Esophagus muscularis mucosa (tissue), 4 donors: ENCODE measurements at places on chromosomes 4 and X.

DNA sequence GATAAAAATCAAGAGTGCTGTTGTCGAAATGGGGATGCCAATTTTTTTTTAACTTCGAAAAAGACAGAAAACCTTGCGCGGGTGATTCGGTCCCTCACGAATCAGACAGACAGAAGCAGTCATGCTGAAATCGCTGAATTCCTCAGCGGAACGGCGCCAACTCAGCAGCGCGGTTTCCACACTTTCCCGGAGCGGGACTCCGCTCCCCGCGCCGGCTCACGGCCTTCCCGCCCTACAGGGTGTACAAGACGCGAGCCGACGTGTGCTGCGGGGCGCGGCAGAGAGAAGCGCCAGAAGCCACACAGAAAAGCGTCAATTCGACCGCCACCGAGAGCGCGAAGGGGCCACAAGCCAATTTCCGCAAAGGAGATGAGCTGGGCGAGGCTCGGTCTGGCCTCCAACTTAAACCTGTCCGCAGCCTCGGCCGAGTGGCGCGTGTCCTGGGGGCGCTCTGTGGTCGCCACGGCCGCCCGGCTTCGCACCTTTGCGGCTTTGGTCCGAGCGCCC lies 1.3 kb downstream of the NEXMIF start:
- no peak for DNase-seq

- no peak for DNase-seq
These were observed 206.6 kb upstream of the HS3ST1 start for GRCh38 chr4:11635342-11635741.

GRCh38 chr4:97910005-97910404 lies 233.3 kb downstream of the STPG2 start:
- DNase-seq = no peak

DNA sequence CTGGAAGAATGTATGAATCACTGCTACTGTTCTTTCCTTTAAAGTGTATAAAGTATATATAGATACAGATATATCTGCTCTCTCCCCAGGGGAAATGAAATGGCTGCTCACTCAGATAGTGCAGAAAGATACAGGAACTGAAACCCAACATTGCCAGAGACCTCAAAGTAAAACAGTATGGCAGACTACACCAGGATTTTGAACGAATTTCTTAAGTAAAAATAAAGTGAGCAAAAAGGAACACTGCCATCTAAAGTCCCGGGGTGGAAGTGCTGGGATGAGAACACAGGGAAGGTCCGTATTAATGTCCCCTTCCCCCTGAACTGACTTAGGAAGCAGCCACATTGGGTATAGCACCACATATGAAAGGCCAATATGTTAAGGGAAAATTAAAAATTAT lies 93.4 kb downstream of the TMA16 start:
- DNase-seq = no peak

- no peak for DNase-seq
These were observed 52.9 kb downstream of the TXK start for GRCh38 chr4:48081196-48081595.

GRCh38 chr4:39698424-39699009 lies 581 bp downstream of the UBE2K start:
- peak; percentile 92 for DNase-seq

DNA sequence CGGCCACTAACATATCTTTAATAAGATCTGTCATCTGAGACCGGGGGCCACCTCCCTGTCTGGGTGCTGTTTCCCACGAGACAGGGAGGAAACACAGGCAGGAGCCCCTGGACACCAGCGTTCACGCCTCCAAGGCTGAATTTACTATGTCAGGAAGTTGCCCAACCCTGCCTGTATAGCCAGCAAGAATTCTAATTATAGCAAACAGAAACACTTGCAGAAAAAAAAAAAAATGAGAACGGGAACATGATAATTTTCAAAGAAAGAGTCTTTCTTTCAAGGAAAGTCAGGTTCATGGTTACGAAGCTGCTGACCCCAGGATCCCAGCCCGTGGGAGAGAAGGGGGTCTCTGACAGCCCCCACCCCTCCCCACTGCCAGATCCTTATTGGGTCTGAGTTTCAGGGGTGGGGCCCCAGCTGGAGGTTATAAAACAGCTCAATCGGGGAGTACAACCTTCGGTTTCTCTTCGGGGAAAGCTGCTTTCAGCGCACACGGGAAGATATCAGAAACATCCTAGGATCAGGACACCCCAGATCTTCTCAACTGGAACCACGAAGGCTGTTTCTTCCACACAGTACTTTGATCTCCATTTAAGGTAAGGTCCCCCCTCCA lies at the start of gene IL3RA:
TSS of gene IL3RA (plus strand) at position 455 of the 613 bp plus-strand sequence. CDS start 4,981 bp downstream, outside the sequence.
- no peak for DNase-seq

- no peak for DNase-seq
These were observed 28.5 kb upstream of the WNK3 start for GRCh38 chrX:54386314-54386713.

GRCh38 chr4:149897783-149898182 lies 82.1 kb upstream of the IQCM start:
- DNase-seq = no peak

- no peak for DNase-seq
These were observed 422.8 kb upstream of the PABPC4L start for GRCh38 chr4:134624365-134624764.

GRCh38 chrX:122475306-122475705 lies 708.8 kb upstream of the GRIA3 start:
- DNase-seq = no peak

DNA sequence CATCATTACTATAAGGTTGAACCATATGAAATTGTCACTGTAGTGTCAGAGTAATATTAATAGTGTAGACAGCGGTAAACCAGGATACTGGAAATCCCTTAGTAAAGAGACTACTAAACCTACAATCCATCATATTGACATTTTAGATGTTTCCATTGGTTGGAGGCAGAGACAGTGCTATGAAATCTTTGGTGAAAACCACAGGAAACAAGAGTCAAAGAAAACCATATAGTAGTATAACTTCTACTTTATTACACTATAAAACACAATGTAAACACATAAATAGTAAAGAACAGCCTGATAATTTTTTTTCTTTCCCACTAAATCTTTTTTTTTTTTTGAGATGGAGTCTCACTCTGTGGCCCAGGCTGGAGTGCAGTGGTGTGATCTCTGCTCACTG lies 15.9 kb downstream of the RELL1 start:
- no peak for DNase-seq

DNA sequence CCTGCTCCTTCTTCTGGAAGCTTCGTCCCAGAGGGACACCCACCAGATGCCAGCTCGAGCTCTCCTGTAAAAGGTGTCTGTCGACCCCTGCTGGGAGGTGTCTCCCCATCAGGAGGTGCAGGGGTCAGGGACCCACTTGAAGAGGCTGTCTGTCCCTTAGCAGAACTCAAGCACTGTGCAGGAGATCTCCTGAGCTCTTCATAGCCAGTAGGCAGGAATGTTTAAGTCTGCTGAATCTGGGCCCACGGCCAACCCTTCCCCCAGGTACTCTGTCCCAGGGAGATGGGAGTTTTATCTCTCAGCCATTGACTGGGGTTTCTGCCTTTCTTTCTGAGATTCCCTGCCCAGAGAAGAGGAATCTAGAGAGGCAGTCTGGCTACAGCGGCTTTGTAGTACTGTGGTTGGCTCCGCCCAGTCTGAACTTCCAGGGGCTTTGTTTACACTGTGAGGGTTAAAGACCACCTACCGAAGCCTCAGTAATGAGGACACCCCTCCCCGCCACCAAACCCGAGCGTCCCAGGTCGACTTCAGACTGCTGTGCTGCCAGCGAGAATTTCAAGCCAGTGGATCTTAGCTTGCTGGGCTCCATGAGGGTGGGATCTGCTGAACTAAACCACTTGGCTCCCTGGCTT lies 1383.0 kb upstream of the TENM3 start:
- DNase-seq = no peak

- DNase-seq = no peak
These were observed 161.7 kb upstream of the NAP1L5 start for GRCh38 chr4:88859191-88859812.

DNA sequence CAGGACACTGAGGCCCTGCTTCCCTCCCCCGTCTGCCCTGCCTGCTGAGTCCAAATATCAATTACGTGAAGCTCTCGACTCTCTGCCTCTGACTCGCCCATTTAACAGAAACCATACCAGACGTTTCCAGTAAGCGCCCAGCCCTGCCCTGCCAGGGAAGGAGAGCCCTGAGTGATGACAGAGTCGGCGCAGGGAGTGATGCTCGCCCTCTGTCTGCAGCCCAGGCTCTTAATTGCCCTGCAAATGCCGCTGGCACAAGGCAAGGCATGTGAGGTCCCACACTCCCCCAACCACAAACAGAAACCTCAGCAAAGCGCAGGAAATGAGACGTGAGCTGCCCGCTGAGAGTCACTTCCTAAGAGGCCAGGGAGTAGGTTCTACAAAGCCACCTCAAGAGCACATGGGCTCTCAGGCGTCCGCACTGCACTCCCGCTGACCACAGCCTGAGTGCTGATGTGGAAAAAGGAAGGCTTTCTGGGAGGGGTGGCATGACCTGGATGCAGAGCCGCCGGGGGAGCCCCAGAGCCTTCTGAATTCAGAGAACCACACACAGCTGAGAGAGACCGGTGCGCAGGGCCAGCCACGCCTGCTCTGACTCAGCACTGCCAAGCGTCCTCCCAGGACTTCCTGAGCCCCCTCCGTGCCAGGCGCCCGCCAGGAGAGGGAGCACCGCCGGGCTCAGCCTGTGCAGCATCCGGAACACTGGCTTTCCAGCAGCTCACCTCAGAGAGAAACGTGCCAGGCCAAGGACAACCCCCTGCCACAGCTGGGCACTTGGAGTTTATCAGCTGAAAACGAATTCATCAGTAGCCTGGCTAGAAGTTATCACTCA lies 5.3 kb downstream of the ZFYVE28 start:
- DNase-seq = peak; percentile 94

DNA sequence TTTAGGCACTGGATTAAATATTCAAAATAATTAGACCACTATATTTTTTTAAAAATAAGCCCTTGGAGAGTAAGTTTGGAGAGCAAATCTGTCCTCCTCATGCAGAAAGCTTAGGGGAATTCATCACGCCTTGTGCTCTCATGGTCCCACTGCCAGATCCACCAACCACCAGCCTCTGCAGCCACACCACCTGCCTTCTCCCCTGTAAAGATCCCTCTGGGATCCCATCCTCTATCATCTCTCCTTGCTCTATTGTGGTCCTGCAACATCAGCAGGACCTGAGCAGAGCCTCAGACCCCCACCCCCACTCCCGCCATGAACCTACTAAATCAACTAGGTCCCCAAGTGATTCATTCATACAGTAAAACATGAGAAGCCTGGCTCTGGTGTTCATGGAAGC lies 482.6 kb upstream of the GALNT7 start:
- no peak for DNase-seq

DNA sequence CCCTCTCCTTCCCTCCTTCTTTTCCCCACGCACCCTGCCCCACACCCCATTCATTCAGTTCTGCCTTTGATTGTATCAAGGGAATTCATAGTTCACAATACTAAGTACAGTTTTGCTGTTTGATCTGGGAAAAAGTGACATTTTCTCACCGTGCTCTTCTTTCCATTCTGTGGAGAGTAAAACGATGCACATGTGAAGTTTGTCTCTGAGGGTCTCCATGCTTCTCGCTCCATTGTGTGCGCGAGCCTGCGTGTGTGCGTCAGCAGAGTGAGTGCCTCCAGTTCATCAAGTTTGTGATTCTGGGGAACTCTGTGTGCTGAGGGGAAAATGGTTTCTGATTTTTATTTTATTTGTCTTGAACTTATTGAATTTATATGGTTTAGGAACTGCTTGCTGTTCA lies 1.9 kb downstream of the STK26 start:
- no peak for DNase-seq

DNA sequence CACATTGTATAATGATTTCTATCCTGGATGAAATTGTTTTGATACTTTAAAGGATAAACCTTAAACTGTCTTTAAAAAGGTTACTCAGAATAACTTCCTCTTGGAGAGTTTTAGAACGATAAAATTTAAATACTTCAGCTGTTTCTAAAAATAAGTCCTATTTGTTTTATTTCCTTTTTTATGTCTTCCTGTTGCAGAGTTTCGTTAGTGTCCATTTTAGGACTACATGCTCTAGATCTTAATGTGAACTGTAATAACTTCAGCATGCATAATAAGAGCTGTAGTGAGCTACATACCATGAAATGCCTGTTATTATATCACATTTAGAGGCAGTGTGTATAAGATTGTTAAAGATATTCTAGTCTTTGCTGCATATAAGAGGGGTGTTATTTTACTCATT lies 14.6 kb downstream of the ATP10D start:
- no peak for DNase-seq

DNA sequence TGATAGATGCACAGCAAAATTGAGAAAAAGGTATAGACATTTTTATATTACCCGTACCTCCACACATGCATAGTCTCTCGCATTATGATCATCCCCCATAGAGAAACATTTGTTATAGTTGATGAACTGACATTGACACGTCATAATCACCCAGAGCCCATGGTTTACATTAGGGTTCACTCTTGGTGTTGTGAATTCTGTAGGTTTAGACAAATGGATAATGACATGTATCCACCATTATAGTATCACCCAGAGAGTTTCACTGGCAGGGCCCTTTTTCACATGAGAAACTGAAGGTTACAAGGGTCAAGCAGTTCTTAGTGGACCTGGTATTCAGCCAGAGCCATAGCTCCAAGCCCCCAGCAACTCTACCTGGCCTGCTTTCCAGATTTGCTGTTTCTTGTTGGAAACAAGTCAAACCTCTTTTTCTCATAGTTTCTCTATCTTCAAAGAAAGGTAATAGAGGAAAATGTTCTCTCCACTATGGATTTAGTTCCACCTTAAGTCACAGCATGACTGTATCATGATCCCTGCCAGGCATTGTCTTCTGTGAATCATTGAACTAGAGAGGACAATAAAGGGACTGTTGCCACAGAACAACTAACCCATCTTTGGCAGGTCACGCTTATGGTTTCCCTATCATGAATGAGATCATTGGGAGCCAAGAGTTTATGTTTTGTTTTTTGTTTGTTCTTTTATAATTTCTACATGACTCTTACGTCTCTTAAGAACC lies 64.0 kb downstream of the HHIP start:
- no peak for DNase-seq

DNA sequence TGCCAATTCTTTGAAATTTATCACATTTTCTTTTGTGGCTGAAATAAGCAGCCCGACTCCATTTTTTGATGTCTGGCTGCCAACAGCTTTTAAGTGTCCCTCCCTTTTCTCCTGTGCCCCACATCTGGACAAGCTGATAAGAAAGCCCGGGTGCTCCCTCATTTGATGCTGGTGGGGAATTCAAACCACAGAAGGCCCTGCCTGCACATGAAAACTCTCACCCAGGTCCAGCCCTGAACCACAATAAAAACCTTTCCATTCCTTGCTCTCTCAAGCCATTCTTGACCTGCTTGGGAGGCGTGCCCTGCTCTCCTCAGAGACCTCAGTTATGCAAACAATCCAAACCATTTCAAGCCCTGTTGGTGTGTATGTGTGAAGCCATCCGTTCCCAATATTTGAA lies 93.9 kb downstream of the FAM53A start:
- DNase-seq = no peak

- DNase-seq = no peak
These were observed 480.4 kb downstream of the ACTRT1 start for GRCh38 chrX:127571834-127572233.
